ENCODE measurements at places on chromosomes 13 and 19.

- no peak for DNase-seq
These were observed 393.0 kb upstream of the TSHZ3 start for GRCh38 chr19:31742249-31742648.

- DNase-seq = no peak
These were observed 12.6 kb upstream of the METTL21C start for GRCh38 chr13:102707467-102707866.

DNA sequence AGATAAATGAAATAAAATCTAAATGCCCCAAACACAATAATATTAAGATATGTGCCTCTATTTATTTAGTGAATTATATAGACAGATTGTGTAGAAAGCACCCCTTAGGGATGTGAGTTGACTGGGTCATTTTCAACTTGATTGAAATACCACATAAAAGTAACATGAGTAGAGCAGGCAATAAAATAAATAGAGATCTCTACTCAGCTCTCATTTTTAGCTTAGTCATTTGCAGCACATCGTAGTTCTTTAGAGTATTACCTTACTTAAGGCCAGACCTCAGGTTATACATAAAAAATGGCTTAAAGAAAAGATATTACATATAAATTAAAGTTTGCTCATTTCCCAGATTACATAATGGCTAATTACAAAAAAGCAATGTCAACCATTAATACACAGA, 1525.6 kb upstream of the PRR20A start:
- DNase-seq = no peak

GRCh38 chr19:9914001-9914314, 22.4 kb downstream of the OLFM2 start:
- DNase-seq = no peak

DNA sequence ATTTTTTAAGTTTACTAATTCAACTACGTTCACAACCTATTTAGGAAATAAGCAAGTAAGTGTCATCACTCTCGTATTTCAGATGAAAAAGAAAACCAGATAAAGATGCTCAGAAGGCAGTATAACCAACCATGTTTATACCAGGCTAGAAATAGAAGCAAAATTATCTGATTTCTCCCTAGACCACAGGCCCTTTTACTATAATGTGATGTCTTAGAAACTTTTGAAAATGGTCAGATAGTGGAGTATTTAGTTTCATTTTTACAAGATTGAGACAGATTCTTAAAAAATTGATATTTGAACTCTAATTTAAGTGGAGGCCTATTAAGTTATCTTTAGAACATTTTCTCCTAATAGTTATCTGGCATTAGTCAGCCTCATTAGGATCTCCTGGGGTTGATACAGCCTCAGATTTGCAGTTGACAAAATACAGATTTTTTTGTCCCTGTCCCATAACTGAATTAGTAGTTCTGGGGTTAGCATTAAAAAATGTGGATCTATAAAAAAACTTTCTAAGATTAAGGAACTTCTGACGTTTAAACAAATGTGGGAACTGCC, 818.7 kb upstream of the PCDH9 start:
- DNase-seq = no peak

DNA sequence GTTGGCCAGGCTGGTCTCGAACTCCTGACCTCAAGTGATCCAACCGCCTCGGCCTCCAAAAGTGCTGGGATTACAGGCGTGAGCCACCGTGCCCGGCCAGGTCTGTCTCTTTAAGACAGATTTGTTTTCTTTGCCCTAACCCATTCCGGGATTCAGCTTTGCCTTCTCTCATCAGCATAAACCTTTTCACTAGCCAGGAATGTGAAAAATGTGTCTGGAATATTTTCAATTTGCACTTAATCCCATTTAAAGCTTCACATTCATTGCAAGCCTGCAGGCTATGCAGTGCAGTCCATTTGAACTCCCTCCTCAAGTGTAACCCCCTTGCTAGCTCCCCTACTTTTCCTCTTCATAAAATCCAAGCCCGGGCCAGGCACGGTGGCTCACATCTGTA, 880 bp upstream of the TMEM160 start:
- no peak for DNase-seq

- DNase-seq = peak; percentile 49
These were observed 8.0 kb downstream of the DNASE2 start for GRCh38 chr19:12872941-12873890.

DNA sequence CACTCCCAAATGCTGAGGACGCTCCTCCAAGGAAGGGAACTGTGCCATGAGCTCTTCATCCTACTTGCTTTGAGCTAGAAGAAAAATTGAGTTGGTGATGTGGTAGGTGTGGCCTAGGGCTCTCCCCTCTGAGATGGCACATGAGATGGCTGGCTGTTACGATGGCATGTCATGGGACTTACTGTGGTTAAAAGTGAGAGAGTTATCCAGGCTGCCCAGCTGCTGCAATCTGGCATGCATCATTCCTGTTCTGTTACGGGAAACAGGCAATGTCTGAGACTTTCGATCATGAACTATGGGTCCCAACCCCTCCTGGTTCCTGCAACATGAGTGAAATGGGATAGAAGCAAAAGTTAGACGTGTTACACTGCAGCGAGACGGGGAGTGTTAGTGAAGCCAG, 93.3 kb upstream of the SLC15A1 start:
- DNase-seq = no peak

DNA sequence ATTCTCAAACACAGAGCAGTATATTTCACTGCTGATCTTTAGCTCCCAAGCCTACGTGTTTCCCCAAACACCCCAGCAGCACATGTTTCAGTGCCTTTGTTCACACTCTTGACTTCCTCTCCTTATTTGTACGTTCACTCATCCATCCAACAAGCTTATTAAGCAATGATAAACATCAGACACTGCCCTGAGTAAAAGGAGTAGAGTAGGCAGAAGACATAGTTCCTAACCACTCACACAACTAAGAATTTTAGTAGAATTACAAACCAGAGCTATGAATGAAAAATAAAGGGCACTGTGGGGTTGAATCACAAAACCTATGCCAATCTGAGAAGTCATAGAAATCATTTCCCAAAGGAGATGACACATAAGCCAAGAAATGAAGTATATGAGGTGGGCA, 213.5 kb downstream of the DIAPH3 start:
- no peak for DNase-seq

GRCh38 chr13:62375653-62376052, 960.0 kb upstream of the PCDH20 start:
- DNase-seq = no peak

GRCh38 chr19:47058621-47059022, 10.2 kb upstream of the TMEM160 start:
- DNase-seq = no peak

GRCh38 chr13:93158565-93158964, 68.0 kb upstream of the GPC6 start:
- no peak for DNase-seq

DNA sequence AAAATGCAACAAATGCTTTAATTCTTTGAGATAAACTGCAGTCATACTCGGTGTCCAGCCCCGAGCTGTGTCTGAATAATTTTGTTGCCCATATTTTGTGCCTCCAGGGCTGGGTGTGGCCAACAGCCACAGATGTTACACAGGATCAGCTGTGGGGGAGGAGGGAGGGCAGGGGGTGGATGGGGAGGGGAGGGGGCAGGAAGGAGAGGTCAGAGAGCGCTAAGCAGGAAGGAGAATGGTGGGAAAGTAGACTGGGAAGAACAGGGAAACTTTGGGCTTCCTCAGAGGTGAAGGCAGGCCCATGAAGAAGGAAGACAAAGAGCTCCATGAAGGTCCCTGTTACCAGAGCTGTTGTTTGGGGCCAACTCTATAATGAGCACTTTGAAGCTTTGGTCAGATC, 295.8 kb downstream of the COG6 start:
- DNase-seq = no peak

DNA sequence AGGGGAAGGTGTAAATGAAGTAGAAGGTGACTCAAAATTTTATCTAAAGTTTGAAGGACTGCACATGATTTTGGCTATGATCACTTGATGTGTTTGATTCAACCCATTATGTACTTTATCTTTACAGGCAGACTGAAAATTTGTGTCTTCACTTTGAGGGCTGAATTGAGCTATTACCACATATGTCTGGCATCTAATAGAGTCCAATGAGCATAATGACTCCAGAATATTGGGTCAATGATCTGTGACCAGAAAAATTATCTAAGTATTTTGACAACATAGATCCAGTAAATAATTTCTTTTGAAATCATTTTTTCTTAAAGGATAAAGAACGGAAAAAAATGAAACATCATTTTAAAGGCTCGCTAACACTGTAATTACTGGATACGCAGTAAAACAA, 2810.0 kb downstream of the PCDH9 start:
- no peak for DNase-seq

DNA sequence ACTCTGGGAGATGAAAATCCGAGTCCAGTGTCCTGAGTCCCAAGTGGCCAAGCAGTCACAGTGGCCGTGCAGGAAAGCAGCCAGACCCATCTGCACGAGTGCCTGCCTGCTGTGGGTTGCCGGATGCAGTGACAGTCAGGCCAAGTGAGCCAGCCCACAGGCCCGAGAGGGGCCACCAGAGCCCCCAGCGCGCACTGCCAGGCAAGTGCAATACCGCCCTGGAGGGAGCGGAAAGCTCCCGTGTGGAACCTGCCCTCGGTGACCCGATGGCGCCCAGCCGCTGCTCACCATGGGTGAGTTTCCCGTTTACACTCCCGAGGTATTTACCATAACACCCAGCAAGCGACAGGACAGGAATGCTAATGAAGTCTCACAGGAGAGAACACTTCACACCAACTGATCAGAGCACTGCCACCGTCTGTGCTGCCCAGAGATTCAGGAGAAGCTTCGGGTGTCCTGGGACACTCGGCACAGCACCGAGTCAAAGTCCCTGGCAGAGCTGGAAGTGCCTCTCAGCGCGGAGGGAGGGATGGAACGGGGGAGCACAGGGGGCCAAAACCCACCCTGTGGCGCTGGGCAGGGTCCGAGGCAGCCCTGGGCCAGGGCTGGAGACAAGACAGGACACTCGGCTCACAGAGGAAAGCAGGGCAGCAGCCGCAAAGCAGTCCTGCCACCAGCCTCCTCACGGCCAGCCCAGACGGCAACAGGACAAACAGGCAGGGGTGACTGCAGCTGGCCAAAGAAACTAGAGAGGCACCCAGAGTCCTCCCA, 21.3 kb upstream of the TINCR start:
- DNase-seq = no peak

DNA sequence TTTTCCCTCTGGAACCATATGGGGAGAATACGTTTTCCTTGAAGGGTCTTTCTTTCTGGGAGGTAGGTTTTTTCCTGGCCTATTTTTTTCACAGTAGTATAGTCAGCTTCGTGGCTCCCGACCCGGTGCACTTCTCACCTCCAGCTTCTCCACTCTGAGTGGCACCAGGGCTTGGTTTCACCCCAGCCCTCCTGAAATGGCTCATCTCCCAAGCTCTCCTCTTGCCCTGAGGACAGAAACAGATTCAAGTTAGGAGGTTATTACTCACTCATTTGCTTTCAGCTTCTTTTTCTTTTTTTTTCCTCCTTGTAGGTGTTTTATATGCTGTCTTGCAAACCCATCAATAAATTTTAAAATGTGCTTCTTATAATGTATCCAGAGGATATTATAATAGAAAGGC, 199.3 kb downstream of the RFC3 start:
- DNase-seq = no peak

- peak; percentile 51 for DNase-seq
These were observed 4.5 kb upstream of the RAB3A start for GRCh38 chr19:18208098-18208951.

GRCh38 chr13:30421093-30422053, 920 bp upstream of the UBE2L5 start:
- peak; percentile 84 for DNase-seq
